Cortex of kidney (tissue), 1 donor: ENCODE measurements at places on chromosomes 6 and 20.

GRCh38 chr6:22627644-22628043 is 58.3 kb downstream of the HDGFL1 start:
- DNase-seq: no peak

DNA sequence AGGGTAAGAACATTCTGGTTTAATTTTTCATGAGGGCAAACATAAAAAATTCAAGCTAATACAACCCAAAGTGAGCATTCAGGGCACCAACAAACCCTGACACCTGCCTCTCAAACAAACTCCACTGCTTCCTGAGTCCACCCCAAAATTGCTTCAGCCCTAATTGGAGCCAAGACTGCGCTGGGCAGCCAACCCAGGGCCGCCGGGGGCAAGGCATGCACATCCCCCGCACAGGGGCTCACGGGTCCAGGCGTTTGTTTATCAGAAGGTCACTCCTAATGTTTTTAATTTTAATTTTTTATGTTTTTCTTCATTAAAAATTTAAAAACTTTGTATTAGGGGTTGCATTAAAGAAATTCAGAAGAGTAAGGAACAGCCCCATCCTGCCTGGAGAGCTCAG is 459.1 kb upstream of the CDH4 start:
- DNase-seq: no peak

- DNase-seq: no peak
Measured at GRCh38 chr20:10012464-10012863, 22.3 kb upstream of the ANKEF1 start.

- DNase-seq: no peak
Measured at GRCh38 chr6:167841981-167842380, 15.3 kb downstream of the AFDN start.

GRCh38 chr6:168778201-168778600 is 337.2 kb downstream of the SMOC2 start:
- DNase-seq: no peak

DNA sequence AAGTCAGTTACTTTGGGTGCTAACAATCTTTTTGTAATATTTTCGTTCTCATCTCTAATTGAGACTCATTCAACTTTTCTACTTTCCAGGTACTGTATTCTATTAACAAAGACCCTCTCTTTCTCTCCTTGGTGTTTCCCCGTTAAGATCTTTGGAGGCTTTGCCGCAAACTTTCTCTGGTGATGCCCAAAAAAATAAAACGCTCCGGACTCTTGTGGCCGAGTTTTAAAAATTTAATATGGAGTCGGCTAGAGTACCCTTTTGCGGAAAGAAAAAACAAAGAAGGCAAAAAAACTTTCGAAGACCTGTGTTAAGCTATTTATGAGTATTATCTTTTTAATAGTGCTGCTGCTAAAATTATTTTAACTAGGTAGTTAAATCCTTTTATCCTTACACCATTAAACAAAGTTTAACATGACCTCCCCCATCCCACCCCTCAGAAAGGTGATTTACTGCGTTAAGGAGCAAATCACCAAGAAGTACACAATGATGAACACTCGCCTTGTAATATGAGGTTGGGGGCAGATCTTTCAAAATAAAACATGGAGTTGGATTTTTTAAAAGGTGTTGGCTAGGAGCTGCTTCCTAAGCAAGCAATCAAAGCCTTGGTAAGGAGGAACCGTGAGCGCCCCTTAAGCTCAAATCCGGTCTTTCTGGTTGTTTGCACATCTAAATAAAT is 10.0 kb downstream of the SIM1 start:
- no peak for DNase-seq

GRCh38 chr20:52312132-52312729 is 120.7 kb upstream of the ZFP64 start:
- DNase-seq: no peak

DNA sequence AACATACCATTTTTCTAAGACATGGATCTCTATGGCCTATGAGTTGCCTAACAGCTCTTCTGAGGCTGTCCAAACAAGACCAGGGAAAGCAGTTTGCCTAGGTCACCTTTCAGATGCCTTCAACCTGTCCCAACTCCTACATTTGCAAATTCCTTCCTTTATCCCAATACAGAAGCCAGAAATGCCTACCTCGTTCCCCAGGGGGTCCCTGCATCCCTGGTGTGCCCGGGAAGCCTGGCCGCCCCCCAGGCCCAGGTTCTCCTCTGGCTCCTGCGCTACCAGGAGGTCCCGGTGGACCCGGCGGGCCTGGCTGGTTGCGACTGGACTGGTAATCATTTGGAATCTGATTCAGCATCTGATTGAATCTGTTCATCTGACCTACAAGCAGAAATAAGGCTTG is 115.9 kb downstream of the COL12A1 start:
- no peak for DNase-seq

- no peak for DNase-seq
Measured at GRCh38 chr20:14342918-14343317, 5.5 kb upstream of the FLRT3 start.

DNA sequence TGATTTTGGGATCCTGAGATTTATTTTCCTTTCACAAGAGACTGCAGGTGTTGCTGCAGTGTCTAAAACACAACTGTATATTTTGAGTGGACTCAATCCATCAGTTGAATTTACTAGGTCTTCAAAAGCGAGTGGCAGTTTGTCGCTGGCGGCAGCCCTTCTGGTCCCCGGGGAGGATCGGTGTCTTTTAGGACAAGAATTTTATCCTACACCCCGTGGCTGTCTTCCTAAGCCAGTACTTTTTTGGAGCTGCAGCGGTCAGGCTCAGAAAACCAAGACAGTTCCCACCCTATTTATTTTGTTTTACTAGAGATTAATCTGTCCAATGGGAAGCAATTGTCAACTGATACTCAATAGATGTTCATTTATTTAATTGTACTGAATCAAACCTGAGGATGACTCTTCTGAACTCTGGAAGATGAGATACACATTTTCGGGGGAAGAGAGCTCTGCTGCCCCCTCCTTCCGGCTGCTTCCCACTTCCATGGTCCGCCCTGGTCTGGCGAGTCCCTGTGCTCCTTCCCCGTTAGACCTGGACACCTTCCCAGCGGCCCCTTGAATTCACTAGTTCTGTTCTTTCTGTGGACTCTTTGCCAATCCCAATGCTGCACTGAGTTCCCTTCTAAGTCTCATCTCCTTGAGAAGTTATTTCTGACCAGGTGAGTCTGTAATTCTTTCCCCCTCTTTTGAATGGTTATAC is 90.6 kb downstream of the ERMARD start:
- DNase-seq: no peak

GRCh38 chr6:124490122-124490521 is 472.1 kb upstream of the RNF217 start:
- DNase-seq: no peak

- DNase-seq: no peak
Measured at GRCh38 chr6:105621564-105622175, 218.8 kb upstream of the PREP start.

DNA sequence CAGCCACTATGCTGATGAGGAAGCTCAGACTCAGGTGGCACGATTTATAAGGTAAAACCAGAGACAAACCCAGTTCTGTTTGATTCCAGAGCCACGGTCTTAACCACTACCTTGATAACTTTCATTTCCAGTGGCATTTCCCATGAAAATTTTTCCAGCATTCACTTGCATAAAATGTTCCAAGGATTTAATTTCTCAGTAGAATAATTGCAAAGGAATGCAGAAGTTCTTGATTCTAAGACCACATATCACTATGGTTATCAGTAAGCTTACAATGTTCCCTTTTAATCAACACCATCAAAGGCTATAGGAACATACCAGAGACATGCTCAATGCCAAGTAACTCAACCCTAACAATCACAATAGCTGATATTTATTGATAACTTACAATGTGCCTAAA is 306.0 kb upstream of the HS3ST5 start:
- no peak for DNase-seq

DNA sequence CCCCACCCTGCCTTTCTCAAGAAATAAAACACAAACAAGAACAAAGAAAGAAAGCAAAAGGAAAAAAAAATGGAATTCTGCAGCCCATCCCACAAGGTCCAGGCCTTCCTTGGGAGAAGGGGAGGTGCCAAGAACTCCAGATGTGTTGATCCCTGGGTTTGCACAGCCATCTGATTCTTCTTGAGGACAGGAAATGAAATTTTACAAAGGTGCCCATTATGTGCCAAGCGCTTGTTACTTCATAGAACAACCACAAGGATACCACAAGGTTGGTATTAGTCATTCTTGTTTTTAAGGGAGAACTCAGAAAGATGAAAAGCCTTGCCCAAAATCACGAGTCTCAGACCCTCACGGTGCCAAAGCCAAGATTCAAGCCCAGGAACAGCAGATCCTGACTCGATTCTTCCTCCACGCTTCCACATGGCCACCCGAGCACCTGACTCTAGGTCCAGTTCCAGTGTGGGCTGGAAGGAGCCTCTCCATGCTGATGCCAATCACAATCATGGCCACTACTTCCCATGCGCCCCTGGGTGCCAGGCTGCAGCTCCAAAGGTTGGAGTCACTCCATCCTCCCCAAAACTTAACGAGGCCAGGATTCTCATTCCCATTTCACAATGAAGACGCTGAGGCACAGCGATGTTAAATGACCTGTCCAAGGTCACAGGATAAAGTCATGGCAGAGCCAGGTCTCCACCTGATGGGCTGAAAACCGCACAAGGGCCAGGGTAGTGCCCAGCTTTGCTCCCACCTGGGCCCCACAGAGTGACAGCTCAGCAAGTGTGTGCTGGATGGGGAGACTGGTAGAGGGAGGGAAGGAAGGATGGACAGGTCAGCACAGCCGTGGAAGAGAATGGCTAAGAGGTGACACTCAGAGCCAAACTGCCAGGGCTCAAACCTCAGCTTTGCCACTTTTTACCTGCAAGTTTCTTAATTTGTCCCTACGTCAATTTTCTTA is 66.7 kb upstream of the TOP1 start:
- DNase-seq: no peak

DNA sequence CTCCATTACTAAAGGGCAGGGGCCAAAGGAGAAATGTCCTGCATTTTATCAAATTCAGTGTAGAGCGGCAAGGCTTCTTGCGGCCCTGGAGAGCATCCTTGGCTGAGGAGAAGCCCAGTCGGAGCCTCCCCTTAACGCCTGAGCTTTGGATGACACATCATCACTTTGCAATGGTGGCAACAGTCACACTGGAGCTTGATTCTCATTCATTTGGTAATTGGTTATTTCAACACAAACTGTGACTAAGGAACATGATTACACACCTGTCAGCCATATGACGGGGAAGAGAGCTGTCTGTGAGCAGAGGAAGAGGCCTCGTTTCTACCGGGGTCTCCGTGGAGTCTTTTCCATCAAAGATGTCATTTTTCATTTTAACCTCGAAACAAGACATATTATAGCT is 81.4 kb downstream of the SOBP start:
- no peak for DNase-seq

GRCh38 chr6:69888482-69889233 is 22.3 kb downstream of the COL19A1 start:
- DNase-seq: no peak

- no peak for DNase-seq
Measured at GRCh38 chr6:3929281-3929798, 80.2 kb downstream of the FAM50B start.

- no peak for DNase-seq
Measured at GRCh38 chr20:34515484-34516246, 557 bp upstream of the DYNLRB1 start.

GRCh38 chr6:150880336-150880735 is 14.8 kb downstream of the MTHFD1L start:
- no peak for DNase-seq

GRCh38 chr20:15759594-15759993 is 813.7 kb downstream of the KIF16B start:
- DNase-seq: no peak

DNA sequence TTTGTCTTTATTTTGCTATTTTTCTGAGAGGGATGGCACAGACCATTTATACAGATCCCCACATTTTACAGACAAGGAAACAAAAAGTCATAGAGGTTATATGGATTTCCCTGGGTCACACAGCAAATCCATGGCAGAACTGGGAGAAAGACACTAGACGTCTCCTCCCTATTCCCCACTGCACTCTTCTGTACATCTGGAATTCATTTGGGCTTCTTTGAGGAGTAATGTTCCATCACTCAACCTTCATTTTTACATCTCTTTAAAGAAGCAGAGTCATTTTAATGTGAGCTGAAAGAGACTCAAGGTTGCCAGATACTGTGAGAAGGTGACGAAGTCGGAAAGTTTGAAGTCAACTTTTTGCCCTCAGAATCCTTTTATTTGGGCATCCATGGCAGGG is 207.3 kb downstream of the OTOR start:
- no peak for DNase-seq

- no peak for DNase-seq
Measured at GRCh38 chr6:17096096-17096495, 5.8 kb upstream of the STMND1 start.

- DNase-seq: no peak
Measured at GRCh38 chr6:168640768-168641167, 199.8 kb downstream of the SMOC2 start.

DNA sequence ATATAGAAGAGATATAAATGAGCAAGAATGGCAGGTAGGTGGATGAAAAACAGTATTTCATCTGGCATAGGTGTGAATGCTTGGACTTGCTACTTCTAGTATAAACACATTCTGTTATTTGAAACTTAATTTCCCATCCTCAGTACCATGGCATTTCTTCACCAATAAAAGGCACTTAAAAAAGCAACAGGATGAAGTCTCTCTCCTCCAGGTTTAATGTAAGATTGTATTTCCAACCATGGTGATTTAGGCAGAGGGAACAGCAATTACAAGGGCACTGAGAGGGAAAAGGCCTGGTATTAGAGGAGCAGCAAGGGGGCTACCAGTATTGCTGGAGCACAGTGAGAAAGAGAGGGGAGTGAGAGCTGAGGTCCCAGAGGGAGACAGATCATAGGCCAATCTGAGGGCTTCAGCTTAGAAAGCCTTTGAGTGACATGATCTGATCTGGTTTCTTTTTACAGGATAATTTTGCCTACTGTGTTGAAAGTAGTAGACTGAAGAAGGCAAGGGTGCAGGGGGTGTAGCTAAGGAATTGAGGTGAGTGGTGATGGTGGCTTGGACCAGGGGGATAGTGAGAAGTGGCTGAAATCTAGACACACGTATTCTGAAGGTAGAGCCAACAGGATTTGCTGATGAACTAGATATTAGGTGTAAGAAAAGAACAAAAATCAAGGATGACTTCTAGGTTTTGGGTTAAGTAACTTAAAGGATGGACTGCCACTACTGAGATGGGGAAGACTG is 67.8 kb upstream of the SMIM29 start:
- DNase-seq: no peak

DNA sequence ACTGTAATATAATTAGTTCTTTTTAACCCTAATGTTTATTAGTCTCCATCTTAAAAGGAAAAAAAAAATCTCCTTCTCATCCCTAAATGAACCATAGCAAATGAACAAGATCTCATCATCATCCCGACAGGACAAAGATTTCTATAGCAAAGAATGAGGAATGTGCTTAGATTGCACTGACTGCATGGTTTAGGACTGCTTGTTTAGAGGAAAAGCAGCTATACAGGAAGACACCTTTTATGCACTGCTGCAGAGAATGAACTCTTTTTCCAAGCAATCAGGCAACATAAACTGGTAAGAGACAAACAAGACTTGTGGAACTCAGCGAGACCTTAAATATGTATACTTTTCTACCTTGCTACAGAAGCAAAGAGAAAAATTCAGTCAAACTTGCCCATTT is 26.8 kb downstream of the CSNK2A1 start:
- DNase-seq: no peak

GRCh38 chr20:61251529-61252393 is at the start of gene CDH4:
TSS of gene CDH4 (plus strand) at chr20:61252261.
- DNase-seq: no peak
